Inflammatory macrophage (primary cell): ENCODE measurements at places on chromosomes 16 and 17.

GRCh38 chr17:62986549-62986948 is 20.5 kb downstream of the TANC2 start:
- DNase-seq, result no peak

GRCh38 chr17:63498626-63499195 is 21.9 kb downstream of the ACE start:
- peak; percentile 24 for DNase-seq

DNA sequence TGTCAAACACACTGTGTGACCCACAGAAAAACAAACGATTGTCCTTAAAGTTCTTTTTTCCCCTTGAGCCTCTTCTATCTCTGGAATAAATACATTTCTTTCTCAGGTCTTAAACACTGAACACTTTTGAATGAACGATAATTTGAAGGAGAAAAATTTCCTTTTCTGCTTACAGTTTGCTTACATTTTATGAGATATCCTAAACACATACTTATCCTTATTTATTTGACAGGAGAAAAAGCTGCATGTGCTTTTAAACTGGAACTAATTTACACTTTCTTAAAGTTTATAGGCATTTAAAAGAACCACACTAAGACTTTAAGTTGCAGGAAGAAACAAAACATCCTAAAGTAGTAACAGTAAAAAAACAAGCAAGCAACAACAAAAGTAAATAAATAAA is 4.7 kb upstream of the IGF2BP1 start:
- DNase-seq, result no peak

DNA sequence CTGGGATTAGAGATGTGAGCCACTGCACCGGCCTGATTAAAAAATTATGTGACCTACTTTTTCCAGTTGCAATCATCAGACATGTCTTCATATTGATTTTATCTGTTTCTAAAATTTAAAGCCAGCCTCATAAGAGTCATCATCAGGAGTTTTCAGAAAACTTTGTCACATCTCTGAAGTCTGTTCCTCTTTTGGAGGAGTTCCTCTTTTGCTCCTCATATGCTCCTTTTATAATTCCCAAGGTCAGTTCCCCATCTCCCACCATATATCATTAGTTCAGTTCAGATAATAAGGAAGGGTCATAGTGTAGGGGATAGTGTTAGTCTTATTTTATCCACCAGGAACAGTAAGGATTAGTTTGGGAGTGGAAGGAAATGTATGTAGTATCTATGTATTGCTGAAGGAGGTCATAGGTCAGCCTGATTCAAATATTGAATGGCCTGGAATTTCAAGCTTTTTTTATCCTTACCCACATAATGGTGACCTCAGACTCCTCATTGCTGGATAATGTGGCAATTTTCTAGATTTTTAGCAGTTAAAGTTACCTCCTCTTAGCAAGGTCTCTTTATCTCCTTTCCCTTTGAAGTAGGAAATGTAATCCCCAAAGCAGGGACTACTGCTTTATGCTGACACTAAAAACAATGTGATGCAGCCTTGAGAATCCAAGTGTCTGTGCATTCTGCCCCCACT is 13.8 kb upstream of the DUSP14 start:
- DNase-seq, result peak; percentile 77

DNA sequence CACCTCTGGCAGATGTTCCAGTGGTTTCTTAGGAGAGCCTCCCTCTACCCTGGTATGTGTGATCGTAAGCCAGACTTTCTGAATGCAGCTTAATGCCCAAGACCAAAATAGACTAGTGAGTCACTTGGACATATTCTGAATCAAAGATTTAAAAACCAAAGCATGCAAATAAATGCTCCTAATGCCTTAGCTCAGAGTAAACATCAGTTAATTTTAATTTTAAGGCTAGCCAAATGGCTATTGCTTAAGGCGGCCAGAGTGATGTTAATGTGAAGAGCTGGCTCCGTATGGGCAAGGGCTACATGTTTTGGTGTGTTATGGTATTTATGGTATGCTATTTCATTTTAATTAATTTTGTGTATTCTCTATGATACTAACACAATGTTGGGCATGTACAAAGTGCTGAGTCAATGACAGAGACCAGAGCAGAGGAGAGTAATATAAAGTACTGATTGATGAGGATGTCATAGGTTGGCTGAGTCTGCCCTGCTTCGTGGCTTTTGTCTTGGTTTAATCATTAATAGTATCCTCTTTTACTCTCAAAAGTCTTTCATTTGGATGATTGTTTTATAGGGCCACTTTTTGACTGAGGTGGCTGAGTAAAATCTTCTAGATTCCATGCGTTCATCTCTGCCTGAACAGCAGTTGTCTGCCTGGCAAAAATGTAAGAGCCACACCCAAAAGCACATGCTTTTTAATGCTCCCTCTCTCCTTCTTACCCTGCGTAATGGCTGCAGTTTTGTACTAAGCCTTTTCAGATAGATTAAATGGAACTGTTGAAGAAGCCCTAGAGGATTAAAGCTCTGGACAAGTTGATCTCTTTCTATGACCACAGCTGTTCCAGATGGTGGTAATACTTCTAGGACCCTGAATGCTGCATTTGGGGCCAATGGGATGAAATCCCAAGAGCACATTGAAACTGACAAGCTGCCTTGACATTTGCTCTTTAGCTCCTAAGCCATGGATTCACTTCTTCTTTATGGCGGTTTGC is 59.6 kb downstream of the MAP2K6 start:
- peak; percentile 3 for DNase-seq

DNA sequence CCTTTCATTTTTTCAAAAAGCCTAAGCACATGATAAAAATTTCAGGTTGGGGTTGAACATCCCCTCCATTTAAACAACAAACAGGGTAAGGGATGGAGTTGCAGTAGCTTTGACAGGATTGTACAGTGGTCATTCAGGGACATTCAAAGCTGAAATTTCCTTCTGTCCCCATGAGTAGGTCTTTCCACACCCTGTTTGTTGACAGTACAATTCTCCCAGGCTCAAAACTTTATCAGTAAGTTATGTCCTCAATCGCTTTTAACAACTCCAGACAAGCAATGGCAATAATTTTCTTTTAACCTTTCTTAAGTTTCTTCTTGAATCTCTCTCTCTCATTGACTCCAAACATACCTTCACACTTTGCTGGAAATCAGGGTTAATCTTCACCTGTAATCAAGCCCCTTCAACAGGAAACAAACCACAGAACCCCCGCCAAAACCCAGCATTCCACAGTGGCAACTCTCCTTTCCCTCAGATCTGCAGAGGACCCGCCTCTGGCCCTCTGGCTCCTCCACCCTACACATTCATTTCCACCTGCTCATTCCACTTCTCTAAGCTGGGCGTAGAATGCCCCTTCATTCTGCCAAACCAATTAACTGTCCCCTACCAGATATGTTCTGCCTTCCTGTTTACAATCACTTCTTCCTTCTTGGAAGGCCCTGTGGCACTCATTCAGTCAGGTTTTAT is 20.7 kb downstream of the TXNDC11 start:
- no peak for DNase-seq

DNA sequence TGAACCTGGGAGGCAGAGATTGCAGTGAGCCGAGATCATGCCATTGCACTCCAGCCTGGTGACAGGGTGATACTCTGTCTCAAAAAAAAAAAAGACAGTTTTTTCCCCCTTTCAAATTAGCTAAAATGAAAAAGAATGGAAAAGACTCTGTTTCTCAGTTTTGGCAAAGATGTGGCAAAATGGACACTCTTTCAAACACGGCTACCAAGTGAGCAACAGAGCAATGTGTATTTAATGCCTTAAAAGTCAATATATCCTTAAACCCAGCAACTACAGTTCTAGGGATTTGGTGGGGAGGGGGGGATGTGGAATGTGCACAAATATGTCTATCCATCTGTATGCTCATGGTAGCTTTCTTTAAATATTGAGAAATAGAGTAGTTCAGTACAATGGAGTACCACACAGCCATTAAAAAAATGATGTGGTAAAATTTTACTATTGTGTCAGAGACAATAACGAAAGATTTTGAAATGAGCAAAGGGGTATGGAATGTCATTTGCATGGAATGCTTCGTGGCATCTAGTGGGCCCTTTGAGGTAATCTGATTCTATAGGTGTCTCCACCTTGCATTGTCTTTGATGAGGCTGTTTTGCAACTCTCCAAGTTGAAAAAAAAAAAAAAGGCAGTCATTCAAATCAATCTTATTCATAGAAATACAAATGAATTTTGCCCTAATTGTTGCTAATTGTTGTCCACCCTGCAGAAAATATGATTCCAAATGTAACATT is 108.1 kb downstream of the AXIN2 start:
- DNase-seq, result no peak

DNA sequence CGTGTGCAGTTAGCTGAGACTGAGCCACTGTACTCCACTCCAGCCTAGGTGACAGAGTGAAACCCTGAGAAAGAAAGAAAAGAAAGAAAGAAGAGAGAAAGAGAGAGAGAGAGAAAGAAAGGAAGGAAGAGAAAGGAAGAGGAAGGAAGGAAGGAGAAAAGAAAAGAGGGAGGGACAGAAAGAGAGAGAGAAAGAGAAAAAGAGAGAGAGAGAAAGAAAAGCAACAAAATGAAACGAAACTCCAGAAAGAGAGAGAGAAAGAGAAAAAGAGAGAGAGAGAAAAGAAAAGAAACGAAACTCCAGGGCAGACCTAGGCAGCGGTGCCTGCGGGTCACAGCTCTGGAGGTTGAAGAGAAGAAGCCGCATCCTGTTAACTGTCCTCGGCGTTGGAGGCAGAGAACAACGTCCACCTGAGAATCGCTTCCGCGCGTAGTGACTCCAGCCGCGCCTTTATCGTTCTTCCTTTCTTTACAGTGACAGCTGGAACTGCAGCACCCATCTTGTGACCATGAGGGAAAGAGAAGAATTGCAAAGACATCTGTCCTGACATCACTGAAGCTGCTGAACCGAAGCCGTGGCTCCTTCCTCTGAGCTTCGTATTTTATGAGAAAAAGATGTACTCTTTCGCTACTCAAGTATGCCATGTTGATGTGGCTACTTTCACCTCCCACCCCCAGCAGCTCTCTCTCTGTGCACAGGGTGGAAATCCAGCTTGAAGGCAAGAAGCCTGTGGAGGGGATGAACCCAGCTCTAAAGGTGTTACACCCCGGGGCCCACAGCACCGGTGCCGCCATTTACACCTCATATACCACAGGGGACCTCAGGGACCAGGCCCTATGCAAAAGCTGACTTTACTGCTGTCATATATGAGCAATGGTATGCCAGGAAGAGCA is 56.9 kb upstream of the DOC2B start:
- DNase-seq, result no peak

GRCh38 chr17:353838-354234 is 1.2 kb upstream of the RPH3AL start:
- no peak for DNase-seq

DNA sequence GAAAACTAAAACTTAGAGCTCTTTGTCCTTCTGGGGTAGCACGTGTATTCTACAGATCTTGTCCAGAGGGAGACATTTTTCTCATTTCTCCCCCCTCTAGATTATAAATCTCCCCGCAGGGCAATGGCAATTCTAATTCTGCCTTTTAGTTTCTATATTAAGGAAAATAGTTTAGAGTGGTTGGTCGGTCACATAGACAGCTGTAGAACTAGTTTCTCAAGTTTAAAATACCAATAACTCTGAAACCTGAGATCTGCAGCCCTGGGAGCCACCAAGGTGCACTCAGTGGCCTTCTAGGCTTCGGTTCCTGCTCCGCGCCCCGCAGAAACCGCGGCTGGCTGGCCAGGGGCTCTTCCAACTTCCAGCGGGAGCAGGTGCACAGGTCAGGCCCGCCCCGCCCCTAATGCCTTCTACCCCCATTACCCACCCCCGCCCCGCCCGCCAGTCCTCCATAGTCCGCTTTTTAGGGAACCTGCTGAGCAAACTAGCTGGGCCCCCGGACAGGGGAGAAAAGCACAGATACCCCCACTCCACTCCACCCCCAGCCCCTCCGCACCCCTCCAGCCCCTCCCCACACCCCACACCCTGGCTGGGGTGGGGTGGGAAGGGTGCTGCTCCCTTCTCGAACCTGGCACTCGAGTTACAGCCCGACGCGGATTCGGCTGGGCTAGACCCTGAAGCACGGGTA is 431 bp downstream of the SLFN11 start:
- peak; percentile 15 for DNase-seq

DNA sequence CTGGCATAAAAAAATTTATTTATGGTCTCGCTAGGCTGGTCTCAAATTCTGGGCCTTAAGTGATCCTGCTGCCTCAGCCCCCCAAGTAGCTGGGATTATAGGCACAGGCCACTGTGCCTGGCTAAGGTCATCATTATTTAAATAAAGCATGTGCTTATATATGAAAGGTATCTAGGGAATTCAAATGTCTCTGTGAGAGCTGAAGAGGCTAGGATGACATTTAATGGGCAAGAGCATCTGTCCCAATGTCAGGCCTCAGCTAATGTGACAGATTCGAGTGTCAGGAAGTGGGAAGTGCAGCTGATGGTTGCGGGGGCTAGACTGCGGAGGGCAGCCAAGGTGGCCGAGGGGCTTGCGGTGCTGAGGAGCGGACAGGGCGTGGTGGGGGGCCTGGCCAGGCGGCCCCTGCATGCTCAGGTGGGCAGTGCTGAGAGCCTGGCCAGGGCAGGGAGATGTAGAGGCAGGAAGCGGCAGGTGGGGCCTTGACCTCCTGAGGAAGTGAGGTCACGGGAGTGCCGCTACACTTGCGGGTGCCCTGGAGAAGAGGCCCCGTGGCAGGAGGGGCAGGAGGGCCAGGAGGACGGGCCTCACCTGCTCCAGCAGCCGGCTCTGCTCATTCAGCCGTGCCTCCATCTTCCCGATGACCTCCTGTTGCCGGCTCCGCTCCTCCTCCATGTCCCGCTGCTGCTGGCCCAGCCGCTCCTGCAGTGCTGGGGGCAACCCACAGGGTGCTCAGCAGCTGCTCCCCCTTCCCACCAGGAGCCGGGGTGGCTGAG is 12.6 kb upstream of the MRPL38 start:
- no peak for DNase-seq

DNA sequence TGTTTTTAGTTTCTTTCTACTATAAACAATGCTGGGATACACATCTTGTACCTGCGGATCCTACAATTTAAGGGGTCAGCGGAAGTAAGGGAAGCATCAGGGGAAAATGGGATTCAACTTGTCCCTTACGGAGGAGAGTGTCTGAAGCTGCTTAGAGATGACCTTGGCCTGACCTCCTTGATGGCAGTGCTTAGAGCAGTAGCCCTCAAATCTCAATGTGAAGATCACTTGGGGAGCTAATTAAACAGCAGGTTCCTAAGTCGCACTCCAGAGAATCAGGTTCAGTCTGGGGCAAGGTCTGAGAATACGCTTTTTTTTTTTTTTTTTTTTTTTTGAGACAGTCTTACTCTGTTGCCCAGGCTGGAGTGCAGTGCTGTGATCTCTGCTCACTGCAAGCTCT is 9.6 kb upstream of the METTL16 start:
- DNase-seq, result no peak

DNA sequence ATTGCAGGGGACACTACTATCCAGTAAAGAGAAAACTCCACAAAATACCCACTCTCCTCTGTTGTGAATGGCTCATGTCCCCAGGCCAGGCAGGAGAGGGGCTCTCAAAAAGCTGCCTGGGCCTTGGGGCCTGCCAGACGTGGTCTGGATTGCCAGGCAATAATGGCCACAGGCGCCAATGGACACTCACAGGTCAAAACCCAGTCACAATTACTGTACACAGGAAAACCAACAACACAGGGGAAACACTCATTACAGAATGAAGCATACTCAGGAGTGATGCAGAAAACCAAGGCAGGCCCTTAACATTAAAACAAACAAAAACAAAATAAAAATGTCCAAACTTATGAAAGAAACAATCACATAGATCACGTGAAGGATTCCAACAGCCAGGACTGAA is 35.1 kb upstream of the SREBF1 start:
- no peak for DNase-seq
